ENCODE measurements at places on chromosomes 16 and 17. TPM values are rescaled to one million over a fixed set of nuclear protein-coding genes. Genes with fewer than 3 reads are reported as not detected.

GRCh38 chr17:9427465-9428315 is 147.9 kb downstream of the STX8 start:
- peak; percentile 59 for DNase-seq

DNA sequence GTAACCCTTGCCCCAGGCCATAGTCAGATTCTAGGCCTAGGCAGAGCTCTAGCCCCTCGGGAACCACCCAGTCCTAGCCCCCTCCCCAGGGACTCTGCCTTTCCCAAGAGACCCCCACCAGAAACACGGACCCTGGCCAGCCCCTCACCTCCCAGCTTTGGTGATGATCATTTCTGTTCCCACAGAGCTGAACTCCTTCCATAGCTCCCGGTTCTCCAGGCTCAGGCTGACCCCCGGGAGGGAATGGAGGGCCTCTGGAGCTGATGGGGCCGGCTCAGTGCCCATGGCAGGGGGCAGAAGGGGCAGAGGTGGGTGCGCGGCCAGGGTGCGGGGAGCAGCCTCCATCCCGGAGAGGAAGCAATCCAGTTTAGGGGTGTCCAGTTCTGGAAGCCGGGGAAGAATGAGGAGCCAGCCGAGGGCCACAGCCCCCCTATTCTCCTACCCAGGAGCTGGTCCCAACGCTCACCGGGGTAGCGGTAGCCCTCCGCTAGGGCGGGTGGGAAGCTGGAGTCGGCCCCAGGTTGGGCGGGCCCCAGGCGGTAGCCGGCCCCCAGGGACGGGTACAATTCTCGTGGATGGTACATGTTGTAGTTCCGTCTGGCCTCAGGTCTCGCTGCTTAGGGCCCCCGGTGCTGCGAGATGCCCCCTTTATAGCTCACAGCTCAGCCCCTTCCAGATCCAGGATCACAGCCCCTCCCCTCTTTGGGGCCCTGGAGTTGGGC is 953 bp downstream of the TBX6 start:
- DNase-seq, result no peak

TANC2 gene
- total RNA-seq, result 19.1 TPM

GRCh38 chr16:52251495-52251894 is 295.4 kb downstream of the TOX3 start:
- no peak for DNase-seq

TBC1D3E gene
- not detected for total RNA-seq

DNA sequence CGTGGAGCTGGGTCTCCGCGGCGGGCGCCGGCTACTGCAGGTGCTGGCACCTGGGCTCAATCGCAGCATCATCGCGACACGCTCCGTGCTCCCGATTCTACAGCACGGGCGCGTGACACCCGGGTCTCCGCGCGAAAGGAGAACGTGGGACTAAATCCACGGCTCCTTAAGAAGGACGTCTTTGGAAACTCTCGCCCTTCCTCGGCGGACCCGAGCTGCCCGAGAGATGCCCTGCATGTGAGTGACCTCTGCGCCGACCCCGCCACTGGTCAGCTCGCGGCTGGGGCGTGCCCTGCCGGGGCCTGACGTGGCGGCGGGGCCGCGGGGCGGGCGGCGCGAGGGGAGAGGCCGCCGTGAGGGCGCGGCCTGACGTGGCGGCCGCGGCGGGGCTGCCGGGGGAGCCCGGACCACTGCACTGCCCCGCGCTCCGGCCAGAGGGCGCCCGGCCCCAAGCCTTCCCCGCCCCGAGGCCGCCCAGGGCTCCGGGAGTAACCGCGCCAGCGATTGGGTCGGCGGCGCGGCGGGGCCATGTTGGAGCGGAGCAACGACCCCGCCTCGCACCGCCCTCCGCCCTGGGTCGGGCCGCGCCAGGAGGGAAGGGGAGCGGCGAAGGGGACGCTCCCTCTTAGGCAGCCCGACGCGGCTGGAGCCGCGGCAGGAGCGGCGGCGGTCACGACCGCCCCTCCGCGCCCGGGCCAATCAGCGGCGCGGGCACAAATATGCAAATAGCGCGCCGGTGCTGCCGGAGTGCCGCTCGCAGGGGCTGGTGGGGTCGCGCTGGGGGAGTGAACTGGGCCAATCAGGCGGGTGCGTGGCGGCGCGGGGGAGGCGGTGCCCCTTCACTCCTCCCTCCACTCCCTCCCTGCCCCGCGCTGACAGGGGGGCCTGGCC is 75.6 kb downstream of the CHD9 start:
- DNase-seq, result peak; percentile 98

DNA sequence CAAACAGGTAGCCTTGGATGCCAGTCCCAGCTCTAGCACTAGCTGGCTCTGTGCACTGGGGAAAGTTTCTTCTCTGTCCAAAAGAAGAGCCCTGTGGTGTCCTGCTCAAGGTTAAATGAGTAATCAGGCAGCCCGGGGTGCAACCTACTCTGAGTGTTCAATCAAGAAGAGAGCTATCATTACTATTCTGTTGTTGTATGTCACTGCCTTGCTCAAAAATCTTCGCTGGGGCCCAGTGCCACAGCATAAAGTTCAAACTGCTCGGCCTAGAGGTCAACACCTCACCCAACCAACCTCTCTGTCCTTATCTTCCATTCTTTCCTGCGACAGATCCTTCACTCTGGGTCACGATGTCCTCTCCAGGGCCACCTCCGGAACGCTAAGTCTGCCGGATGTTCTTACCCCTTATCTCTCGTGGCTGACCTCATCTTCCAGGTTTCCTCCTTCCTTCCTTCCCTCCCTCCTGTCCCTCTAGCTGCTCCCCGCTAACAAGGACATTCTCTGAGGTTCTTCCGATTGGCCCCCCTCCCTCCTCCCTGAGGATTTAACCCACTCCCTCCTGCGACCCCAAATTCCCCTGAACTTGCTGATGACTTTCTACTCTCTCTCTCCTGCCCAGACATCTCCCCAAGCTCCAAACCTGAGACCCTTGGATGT is 4.4 kb downstream of the FDXR start:
- no peak for DNase-seq

UTS2R gene
- total RNA-seq, result 2.7 TPM

GRCh38 chr16:27515874-27516353 is 33.8 kb downstream of the GTF3C1 start:
- DNase-seq, result no peak

GRCh38 chr16:61131447-61131846 is 904.8 kb downstream of the CDH8 start:
- no peak for DNase-seq

DNA sequence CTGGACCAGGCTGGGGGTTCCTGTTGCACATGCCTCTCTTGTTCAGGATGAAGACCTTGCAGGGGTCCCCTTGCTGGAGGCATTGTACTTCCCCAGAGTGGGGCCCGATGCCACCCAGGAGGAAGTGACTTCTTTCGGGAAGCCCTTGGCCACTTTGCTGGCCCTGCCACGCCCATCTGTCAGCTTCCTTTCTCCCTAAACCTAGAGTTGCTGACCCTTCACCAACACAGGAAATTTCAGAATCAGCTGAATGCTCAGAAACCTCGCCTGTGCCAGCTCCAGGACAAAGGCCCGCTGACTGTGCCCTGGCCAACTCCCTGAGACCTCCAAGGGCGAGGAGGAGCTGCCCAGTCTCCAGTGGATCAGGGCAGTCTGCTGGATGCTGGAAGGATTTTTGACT is 26.7 kb downstream of the WNT9B start:
- DNase-seq, result peak; percentile 78

- no peak for DNase-seq
Observed at GRCh38 chr17:70276906-70277305, 107.6 kb downstream of the KCNJ2 start.

- DNase-seq, result peak; percentile 52
Observed at GRCh38 chr16:81696961-81697615, 82.0 kb upstream of the PLCG2 start.

DNA sequence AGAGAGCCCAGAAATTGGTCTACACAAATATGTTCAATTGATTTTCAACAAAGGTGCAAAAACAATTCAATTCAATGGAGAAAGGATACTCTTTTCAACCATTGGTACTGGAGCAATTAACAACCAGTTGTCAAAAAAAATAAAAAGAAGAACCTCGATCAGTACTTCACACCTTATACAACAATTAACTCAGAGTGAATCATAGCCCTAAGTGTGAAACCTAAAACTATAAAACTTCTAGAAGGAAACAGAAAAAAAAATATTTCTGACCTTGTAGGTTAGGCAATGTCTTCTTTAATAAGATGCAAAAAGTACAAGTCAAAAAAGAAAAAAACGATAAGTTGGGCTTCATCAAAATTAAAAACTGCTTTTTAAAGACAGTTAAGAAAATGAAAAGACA is 56.1 kb upstream of the CHMP6 start:
- no peak for DNase-seq

DNA sequence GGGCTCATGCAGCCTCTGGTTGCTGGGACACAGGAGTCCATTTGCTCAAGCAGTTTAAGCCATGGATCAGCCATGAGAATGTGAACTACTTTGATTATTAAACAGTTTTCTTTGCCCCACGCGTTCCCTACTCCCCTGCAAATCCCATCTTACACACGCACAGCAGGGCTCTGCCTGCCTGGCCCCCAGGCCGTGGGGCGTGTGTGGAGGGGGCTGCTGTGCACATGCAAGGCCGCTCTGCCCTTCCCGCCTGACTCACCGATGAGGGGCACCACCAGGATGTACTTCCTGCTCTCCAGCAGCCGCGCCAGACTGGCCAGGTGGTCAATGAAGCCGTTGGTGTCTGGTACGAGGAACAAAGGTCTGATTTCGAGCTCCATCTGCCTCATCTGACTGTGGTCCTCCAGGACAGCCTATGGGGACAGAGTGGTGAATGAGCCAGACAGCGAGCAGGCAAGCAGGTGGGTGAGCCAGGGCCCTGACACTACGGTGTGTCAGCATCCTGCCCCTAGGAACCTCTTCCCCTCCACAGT is 13.7 kb downstream of the HIC1 start:
- DNase-seq, result no peak

GRCh38 chr17:80877729-80878303 is 113.8 kb upstream of the CHMP6 start:
- no peak for DNase-seq

CA7 gene
- total RNA-seq, result not detected
